ENCODE measurements at places on chromosomes 2 and 18.

GRCh38 chr2:206836722-206837121 is 71.3 kb downstream of the FASTKD2 start:
- DNase-seq = no peak

GRCh38 chr2:32958821-32959220 is 12.1 kb downstream of the LTBP1 start:
- DNase-seq = no peak

- no peak for DNase-seq
These were observed 49.9 kb downstream of the VSNL1 start for GRCh38 chr2:17590342-17590911.

GRCh38 chr2:199929262-199929661 is 18.2 kb downstream of the C2orf69 start:
- no peak for DNase-seq

GRCh38 chr2:231181860-231182512 is 16.4 kb upstream of the ARMC9 start:
- DNase-seq = no peak

GRCh38 chr2:196610796-196611195 is 28.7 kb upstream of the CCDC150 start:
- DNase-seq = no peak

DNA sequence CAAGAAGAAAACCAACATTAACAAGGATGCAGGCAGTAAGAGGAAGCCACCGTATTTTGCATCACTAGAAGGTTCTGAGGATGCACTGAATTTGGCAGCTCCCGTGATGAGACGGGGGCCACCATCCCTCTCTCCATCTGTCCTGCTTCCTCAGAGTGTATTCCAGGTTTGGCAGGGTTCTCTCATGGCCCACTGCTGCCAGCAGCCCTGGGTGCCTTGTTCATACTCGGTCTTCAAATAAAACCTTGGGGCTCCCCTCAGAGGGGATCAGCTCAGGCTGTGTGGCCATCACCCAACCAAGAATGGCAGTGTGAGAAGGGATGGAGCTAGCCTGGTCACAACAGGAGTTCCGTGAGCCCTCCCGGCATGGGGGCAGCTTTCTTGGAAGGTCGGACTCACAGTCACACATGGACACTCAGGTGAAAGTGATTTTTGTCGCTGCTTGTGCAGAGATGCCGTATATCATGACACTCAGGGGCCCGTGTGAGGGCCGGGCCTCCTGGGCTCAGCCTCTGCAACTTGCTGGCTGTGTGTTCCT is 12.8 kb upstream of the MBP start:
- no peak for DNase-seq

DNA sequence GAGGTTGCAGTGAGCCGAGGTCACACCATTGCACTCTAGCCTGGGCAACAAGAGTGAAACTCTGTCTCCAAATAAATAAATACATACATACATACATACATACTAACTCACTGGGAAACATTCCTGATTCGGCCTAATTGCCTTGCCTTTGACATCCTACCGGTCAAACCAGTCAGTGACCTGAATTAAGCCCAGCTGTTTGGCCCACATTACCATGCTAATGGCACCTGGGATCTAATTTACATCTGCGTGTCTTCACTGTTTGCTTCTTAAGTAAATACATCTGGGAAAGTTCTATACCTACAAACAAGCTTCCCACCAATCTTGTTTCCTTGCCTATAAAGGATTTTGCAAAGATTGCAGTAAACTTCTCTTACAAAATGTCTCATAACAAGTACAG is 230.2 kb upstream of the ZC3H15 start:
- DNase-seq = no peak

- DNase-seq = no peak
These were observed 102.4 kb downstream of the VAPA start for GRCh38 chr18:10015941-10016819.

GRCh38 chr2:136215908-136216472 is 98.0 kb upstream of the CXCR4 start:
- DNase-seq = no peak

- no peak for DNase-seq
These were observed 76.5 kb downstream of the CDCA7 start for GRCh38 chr2:173431191-173431590.

GRCh38 chr2:127053731-127054603 is 53.0 kb downstream of the BIN1 start:
- no peak for DNase-seq

- no peak for DNase-seq
These were observed 32.1 kb upstream of the KCNG2 start for GRCh38 chr18:79765491-79766245.

DNA sequence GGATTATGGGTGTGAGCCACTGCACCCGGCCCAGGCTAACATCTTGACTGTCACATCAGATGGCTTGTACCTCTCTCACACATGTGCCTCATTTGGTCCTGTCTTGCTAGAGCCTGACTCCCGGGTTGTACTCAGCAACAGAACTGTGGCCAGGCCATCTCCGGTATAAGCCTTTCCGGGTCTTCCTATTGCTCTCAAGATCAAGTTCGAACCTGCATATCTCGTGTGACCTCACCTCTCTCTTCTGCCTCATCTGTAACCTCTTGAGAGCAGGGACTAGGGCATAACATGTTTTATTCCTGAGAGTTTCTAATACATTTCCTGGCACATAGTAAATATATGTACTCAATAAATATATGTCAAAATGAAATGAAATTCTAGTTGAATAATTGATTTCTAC is 114.0 kb downstream of the ACAA2 start:
- no peak for DNase-seq

DNA sequence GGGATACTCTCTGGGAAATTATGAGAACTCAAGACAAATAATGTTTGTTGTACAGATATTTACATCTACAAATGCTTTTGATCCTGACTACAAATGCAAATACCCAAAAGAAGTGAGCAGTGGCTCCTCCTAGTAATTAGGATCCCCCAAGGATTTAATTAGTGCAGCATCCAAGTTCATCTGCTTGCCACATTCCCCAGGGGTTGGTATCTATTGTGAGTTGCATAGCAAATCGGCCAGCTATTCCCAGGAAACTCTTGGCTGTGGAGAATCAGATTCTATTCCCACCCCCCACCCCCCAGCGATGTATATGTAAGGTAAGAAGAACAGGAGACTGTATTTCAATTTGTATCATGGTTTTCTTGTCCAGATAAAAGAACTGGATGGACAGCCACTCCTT is 725.1 kb upstream of the CDH7 start:
- DNase-seq = no peak

GRCh38 chr18:32096946-32097345 is 5.3 kb downstream of the RNF138 start:
- no peak for DNase-seq

DNA sequence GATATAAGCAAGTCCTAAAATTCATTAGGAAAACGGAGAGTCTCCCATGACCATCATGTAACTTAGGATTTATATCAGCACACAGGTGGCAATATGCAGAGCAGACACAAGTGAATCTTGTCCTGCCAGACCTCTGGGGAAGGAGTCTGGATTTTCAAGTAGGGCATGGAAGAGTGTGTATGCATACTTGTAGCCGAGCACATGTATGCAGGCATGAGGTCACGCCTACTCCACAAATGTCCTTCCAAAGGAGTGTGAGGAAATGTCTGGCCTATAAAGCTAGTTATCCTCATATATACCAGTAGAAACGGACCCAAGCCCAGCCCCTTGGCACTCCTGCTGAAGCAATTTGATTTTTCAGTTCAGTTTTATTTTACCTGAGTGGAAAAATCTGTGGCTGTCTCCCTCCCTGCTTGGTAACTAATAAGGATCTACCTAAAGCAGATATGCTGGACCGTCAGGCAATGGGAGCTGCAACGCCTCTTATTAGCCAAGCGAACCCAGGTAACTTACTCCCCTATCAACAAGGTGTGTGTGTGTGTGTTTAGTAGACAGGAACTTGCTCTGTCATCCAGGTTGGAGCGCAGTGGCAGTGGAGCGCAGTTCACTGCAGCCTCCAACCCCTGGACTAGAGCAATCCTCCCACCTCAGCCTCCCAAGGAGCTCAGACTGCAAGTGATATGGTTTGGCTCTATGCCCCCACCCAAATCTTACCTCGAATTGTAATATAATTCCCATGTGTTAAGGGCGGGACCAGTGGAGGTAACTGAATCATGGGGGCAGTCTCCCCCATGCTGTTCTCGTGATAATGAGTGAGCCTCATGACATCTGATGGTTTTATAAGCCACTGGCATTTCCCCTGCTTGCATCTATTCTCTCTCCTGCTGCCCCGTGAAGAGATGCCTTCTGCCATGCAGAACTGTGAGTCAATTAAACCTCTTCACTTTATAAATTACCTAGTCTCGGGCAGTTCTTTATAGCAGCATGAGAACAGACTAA is 2.8 kb downstream of the STAT1 start:
- no peak for DNase-seq

- no peak for DNase-seq
These were observed 59.3 kb downstream of the KIF1A start for GRCh38 chr2:240760576-240761246.

DNA sequence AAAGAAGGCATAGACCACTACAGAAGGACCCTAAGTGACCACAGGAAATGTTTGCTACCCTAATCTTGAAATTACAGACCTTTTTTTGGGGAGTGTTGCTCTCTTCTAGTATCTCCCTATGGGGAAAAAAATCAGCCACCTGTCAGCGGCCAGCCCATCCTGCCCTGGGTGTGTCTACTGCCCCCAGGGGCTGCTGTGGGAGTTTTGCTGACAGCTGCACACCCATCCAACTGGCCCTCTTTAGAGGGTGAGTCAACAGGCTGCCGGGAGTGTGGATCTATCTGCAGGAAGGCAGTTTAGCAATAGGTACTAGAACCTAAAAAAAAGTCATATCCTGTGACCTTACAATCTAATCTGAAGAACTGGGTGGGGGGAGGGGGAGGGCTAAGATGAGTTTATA is 796 bp upstream of the DYSF start:
- no peak for DNase-seq
